ENCODE measurements at places on chromosomes 12 and 14.

DNA sequence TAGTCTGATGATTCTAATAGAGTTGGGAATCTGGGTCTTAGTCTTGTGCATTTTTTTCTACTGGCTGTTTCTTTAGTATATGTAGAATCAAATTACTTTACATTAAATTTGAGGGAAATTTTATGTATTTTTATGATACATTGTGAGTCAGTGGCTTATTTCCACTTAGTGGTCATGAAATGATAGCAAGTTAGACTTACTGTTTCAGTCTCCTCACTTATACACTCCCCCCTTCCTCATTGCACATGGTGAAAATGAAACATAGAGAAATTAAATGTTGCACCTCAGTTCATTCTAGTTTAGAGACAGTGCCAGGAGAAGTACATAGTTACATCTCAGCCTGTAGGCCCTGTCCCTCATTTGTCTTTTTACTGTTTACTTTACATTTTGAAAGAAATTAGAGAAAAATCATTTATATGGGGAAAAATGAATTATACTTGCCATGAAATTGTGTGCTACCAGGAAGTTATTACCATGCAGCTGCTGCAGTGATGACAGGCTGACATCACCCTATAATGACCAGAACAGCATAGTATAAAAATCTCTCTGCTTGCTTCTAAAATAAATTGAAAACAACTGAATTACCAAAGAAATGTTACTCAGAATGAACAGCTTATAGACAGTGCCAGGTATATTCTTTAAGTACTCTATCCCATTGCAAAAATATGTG is 113.2 kb downstream of the TRMT5 start:
- no peak for DNase-seq

- DNase-seq = no peak
These were observed 30.7 kb downstream of the FLVCR2 start for GRCh38 chr14:75609116-75609515.

DNA sequence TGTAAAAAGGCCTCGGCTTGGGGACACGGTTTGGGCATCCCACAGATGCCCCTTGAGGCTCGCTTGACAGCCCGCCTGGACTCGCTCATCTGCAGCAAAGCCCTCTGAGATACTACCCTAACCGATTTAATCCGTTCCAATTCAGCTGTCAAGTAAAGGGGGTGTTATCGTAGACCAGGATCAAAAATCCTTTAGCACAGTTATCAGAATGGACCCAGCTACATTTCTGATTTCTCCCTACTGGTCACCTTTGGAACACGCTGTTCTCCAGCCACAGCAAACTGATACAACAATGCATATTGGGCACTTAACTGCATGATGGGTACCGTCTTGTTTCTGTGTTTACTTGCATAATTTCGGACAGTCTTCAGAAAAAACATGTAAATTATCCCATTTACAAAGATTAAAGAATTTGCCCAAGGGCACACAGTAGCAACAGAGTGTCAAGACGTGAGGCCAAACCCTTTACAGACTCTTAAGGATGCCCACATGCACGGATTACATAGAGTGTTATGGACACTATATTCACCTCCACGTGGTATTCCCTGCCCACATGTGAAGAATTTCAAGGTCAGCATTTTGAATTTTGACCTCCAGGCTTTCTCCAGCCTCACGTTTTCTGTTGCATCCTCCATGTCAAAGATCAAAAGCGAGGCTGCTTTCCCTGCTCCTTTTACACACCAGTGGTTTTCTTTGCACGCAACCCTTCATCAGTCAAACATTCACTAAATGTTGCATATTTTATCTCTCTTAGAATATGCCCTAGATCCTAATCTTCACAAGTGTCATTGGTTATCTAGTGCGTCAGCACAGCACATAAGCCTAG is 3.2 kb upstream of the DUSP6 start:
- DNase-seq = no peak

DNA sequence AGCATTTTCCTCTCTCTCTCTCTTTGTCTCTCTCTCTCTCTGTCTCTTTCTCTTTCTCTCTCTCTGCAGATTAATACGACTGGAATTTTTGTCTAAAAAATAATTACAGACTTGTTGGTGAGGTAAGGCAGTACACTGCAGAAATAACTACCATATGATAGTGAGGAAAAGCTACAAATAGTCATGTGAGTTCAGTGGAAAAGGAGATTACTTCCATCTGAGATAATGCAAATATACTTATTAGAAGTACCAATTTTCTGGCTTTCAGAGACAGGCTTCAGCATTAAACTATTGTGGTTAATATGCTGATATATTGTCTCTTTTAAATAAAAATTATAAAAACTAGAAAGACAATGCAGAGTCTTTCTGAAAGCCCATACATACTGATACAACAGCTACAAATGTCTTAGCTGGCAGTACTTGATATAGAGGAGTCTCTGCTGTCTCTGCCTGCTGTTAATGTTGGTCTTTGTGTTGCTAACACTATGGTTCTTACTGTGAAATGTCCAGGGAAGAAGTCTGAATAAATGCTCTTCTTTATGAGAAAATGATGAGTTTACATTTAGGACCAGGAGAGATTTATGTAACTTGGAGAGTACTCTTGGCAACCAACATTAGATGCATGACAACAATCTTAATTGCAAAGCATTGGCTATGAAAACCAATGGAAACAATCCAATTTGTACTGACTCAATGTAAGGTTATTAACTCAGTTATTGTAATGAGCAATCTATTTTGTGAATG is 167.0 kb downstream of the LRFN5 start:
- no peak for DNase-seq

- peak; percentile 1 for DNase-seq
These were observed 187.5 kb downstream of the ATXN7L3B start for GRCh38 chr12:74725154-74725553.

Measured in fibroblast of villous mesenchyme (primary cell).